A172 (cell line): ENCODE measurements at places on chromosomes 1 and 21. TPM values are rescaled to one million over a fixed set of nuclear protein-coding genes. Genes with fewer than 3 reads are reported as not detected.

The SLC2A5 gene
- not detected in 2 replicates for total RNA-seq

The HSD3B1 gene
- not detected in 2 replicates for total RNA-seq

The CNIH4 gene
- total RNA-seq = 120 TPM in 2 replicates

The HJV gene
- not detected in 2 replicates for total RNA-seq

DNA sequence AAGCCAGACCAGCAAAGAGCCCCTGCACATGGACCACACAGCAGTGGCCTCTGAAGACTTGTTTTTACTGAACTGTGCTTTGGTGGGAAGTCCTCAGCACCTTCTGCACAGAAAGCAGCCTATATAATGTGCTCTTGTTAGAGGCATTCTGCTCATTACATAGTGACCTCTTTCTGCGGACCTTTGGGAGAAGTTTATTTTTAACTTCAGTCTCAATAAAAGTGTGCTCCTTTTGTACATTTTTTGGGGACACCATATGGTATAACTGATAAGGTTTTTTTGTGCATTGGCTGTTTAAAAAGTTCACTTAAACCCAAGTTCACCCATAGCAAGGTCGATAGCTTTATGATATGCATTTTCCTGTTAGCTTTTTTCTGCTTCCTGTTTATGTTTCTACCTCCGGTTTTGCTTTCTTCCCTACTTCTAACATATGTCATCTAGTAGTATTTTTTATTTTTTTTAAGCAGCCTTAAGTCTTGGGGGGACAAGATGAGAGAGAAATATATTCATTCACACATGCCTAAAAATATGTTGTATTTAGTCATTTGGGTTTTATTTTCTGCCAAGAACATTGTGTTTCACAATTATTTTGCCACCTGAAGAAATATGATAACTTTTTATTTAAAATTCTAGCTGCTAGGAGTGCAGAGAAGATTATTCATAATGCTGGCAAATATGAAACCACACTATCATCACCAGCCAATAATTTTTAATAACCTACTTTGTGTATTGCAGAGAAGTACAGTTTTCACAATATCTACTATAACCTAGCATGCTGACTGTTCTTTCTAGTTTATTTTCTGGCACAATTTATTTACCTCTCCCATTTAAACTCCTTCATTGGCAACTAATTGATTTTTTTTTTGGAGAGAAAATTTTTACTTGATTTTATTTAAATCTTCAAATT is 22.9 kb upstream of the SLC19A2 start:
- DNase-seq = no peak

DNA sequence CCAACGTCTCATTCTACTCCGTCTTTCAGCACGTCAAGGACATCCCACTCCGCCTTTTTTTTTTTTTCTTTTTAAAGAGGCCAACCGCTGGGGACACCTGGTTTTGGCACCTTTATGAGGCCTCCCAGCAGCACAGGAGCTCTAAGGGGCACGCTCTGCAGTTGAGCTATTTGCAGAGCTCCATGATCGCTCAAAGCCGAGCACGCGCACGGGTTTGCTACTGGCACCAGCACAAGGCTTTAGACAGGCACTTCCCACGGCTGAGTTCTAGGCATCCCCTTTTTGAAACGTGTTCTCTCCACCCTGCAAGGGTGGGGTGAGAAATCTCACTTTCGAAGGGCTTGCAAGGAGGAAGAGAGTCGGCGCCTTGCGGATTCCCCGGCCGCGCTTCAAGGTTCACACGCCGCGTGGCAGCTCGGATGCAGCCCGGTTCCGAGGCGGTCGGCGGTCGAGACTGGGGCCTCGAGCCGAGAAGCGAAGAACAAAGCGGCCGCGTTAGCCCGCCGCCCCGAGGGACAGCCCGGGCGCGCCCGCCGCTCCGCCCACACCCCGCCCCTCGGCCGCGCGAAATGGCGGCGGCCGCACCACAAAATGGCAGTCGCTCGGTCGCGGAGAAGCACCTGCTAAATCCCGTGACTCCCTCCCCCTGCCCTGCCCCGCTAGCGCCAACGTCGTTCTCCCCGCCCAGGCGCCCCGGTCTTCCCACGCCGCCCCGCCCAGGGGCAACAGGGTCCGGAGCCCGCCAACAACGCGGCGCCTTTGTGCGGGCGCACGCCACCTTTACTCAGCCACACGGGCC is 12.9 kb upstream of the SPEN start:
- peak; percentile 71 for DNase-seq

DNA sequence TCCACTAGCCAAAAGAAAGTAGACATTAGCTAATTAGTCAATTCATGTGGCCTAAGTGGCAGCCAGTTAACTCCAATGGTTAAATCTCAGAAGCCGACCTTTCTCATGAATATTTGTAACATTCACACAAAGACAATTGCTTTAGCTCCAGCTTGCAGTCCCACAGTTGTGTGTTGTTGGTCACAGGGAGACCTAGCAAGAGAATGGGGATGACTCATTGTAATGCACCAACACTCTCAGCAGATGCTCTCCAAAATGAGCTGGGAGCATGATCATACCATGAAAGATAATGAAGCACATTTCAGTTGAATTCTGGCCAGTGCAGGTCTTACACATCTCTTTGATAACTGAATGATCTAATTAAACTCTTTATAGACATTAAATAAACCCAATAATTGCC is 160.4 kb downstream of the HLX start:
- peak; percentile 23 for DNase-seq

DNA sequence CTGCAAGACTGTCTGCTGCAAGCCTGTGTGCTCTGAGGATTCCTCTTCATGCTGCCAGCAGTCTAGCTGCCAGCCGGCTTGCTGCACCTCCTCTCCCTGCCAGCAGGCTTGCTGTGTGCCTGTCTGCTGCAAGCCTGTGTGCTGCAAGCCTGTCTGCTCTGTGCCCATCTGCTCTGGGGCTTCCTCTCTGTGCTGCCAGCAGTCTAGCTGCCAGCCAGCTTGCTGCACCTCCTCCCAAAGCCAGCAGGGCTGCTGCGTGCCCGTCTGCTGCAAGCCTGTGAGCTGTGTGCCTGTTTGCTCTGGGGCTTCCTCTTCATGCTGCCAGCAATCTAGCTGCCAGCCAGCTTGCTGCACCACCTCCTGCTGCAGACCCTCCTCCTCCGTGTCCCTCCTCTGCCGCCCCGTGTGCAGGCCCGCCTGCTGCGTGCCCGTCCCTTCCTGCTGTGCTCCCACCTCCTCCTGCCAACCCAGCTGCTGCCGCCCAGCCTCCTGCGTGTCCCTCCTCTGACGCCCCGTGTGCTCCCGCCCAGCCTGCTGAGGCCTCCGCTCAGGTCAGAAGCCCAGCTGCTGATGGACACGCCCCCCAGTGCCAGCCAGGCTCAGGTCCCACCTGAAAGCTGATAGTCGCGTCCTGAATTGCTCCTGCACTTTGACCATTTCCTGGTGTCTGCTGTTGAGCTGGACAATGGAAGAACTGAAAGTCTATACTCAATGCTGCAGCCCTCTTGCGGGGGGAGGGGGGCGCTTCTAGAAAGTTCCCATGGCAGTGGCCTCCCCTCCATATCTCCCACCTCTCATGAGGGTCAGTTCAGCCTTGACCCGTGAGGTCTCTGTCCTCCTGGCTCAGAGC is 1.2 kb downstream of the KRTAP10-4 start:
- no peak for DNase-seq

DNA sequence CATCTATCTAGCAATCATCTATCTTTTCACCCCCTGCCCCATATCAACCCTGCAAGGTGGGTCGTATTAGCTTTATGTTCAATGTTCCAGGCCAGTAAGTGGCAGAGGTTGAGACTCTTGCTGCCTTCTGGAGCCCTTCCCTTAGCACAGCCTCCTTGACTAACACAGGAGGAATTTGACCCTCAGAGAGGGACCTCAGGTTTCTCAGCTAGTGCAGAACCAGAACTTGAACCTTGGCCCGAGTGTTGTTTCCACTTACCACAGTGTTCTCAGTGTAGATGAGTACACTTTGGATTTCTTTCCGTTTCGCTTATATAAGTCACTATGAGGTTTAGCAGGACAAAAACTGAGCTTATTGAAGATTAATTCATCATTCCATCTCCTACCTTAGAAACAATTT is 11.1 kb upstream of the ATF3 start:
- DNase-seq = no peak

DNA sequence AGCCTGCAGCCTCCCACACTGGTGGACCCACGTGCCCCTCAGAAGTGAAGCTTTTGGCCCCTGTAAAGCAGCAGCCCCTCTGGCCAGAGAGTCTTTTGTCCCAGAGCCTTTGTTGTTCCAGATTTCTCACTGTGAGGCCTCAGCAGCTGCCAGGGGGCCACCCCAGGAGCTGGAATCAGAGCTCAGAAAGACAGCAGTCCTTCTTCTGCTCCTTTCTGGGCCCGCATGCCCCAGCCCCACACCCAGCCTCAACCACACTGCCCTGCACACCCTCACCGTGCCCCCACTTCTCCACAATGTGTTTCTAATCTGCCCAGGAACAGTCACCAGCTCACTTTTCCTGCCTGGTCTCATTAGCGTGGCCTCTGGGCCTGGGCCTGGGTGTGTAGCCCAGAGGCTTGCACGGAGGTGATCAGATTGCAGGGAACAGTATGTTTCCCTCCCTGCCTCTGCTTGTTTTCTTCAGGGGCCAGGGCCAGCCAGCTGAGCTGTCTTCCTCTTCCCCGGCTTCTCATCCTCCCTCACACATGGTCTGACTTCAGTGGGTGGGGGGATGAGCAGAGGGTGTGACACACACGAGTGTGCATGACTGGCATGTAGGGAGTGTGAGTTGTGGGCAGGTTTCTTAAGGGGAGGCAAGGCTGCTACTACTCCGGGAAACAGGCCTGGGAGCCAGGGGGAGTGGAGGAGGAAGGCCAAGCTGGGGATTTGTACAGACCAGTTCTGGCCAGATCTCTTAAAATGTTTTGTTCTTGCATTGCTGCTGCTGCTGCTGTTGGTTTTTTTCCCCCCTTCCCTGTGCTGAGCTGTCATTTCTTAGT is 82.5 kb upstream of the ZNF648 start:
- DNase-seq = no peak

DNA sequence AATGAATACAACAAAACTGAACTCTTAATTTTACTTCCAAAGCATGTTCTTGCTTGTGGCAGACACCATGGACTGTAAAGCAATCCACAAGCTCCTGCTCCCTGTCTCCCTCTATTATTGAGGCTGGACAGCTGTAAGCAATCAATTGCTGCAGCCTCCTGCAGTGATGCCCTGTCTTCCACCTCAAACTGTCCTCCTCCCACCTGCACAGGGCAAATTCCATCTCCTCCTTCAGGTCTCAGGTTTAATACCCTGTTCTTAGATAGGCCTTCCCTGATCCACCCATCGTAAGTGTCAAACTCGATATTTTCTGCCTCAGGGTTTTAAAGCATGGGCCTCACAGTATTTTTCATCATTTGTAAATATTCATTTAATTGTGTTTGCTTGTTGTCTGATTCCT is 81.8 kb downstream of the LYST start:
- no peak for DNase-seq
